Endothelial cell of umbilical vein (primary cell): ENCODE measurements at places on chromosomes 7 and 10. TPM values are rescaled to one million over a fixed set of nuclear protein-coding genes. Genes with fewer than 3 reads are reported as not detected.

DNA sequence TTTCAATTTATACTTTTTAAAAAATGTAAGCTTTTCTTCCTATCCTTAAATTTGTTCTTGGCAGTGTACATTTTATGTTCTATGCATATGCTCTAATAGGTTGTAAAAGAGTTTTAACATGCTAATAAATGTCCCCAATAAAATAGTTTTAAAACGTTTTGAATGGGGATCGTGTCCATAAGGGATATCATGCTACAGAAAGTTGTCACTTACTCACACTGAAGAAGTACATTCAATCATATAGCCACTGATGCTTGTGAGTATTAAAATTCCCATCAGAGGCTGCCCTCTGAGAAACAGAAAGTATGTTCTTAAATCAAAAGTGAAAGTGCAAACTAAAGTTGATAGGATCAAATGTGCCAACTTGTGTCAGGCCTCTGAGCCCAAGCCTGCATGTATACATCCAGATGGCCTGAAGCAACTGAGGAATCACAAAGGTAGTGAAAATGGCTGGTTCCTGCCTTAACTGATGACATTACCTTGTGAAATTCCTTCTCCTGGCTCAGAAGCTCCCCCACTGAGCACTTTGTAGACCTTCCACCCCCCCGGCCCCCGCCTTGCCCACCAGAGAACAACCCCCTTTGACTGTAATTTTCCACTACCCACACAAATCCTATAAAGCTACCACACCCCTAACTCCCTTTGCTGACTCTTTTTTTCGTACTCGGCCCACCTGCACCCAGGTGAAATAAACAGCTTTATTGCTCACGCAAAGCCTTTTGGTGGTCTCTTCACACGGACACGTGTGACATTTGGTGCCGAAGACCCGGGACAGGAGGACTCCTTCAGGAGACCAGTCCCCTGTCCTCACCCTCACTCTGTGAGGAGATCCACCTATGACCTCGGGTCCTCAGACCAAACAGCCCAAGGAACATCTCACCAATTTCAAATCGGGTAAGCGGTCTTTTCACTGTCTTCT is 877 bp upstream of the NOD1 start:
- H3K4me3 ChIP-seq, result peak overlapping the region; percentile 79
- H3K27me3 ChIP-seq, result no peaks in the 10 kb centered on the region
- peaks cover 32% of the 10 kb centered on the region for H3K4me1 ChIP-seq
- H3K36me3 ChIP-seq, result no peaks in the 10 kb centered on the region
- peak; percentile 56 for DNase-seq

DNA sequence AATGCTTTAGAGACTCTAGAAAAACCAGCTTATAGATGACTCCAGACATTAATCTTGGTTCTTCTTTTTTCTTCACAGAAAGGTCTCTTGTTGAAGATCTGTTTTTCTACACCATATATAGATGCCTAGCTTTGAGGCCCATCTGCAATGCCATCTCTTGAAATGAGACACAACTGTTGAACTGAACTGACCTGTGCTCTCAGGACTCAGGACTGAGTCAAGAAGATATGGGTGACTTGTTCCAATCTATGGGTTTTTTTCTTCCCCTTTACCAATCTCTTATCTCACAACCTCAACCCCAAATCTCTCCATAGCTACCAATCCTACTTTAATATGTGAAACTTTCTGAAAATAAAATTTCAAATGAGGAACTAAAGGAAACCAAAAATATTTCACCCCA is 194.7 kb downstream of the SNX13 start:
- H3K4me3 ChIP-seq, result no peak overlapping the region
- H3K27me3 ChIP-seq, result no peaks in the 10 kb centered on the region
- no peak for DNase-seq

- H3K4me1 ChIP-seq, result peaks cover 72% of the 10 kb centered on the region
- peak; percentile 69 for DNase-seq
- H3K27ac ChIP-seq, result peak overlapping the region; percentile 99
- H3K36me3 ChIP-seq, result no peaks in the 10 kb centered on the region
- no peak overlapping the region for H3K4me3 ChIP-seq
These were observed 65.4 kb upstream of the STEAP1B start for GRCh38 chr7:22565315-22565811.

DNA sequence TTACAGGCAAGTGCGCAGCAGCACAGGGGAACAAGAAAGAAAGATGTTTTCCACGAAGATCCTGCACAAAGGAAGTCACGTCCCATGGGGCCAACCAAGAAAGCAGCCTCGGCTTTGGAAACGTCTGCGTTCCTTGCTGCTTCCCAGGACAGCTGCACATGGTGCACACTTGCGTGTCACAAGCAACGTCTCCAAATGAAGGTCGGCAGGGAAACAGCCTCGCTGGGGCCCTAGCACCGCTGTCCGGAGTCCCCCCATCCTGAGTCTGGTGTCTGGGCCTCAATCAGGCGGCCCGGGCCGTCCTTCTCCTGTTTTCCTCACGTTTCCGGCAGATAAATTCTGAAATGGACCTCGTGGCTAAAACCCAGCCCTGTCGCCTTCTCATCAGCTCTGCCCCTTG is 206.2 kb downstream of the DIP2C start:
- H3K4me1 ChIP-seq, result peaks cover 8% of the 10 kb centered on the region
- H3K36me3 ChIP-seq, result no peaks in the 10 kb centered on the region

GRCh38 chr7:68613405-68613804 is 984.9 kb upstream of the AUTS2 start:
- no peaks in the 10 kb centered on the region for H3K4me1 ChIP-seq
- no peak overlapping the region for H3K27ac ChIP-seq
- no peaks in the 10 kb centered on the region for H3K36me3 ChIP-seq
- no peaks in the 10 kb centered on the region for H3K27me3 ChIP-seq
- DNase-seq, result no peak

- no peaks in the 10 kb centered on the region for H3K36me3 ChIP-seq
- no peak overlapping the region for H3K27ac ChIP-seq
- H3K4me1 ChIP-seq, result peaks cover 6% of the 10 kb centered on the region
- H3K27me3 ChIP-seq, result no peaks in the 10 kb centered on the region
These were observed 196.0 kb downstream of the RNLS start for GRCh38 chr10:88386821-88387773.

GRCh38 chr7:115044224-115044623 is 122.3 kb downstream of the MDFIC start:
- H3K27ac ChIP-seq, result no peak overlapping the region
- no peaks in the 10 kb centered on the region for H3K36me3 ChIP-seq
- no peak for DNase-seq
- peaks cover 24% of the 10 kb centered on the region for H3K27me3 ChIP-seq

- no peak overlapping the region for H3K4me3 ChIP-seq
- no peak for DNase-seq
- H3K4me1 ChIP-seq, result no peaks in the 10 kb centered on the region
- no peaks in the 10 kb centered on the region for H3K36me3 ChIP-seq
- no peak overlapping the region for H3K27ac ChIP-seq
These were observed 98.0 kb upstream of the ZNF722 start for GRCh38 chr7:63900394-63901203.

DNA sequence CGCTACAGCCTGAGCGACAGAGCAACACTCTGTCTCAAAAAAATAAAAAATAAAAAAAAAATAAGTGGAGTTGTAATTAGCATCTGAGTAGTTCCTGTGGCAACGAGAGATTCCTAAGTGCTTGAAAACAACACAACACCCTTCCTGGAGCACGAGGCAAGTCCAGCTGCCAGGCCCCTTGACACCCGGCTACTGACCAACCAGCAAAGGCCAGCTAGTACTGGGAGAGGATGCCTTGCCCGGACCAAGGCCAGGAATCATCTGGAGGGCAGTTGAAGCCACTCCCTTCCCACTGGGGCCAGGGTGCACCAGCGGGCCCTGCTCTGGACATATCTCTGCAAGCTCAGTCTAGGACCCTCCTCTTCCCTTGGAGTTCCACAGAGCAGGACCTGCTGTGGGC is 536 bp downstream of the C10orf105 start:
- no peak for DNase-seq
- no peaks in the 10 kb centered on the region for H3K36me3 ChIP-seq
- H3K4me1 ChIP-seq, result no peaks in the 10 kb centered on the region

GRCh38 chr7:158802535-158803366 is 26.6 kb downstream of the ESYT2 start:
- H3K4me1 ChIP-seq, result no peaks in the 10 kb centered on the region
- H3K27ac ChIP-seq, result no peak overlapping the region
- no peaks in the 10 kb centered on the region for H3K27me3 ChIP-seq
- no peak overlapping the region for H3K4me3 ChIP-seq
- no peak for DNase-seq

DNA sequence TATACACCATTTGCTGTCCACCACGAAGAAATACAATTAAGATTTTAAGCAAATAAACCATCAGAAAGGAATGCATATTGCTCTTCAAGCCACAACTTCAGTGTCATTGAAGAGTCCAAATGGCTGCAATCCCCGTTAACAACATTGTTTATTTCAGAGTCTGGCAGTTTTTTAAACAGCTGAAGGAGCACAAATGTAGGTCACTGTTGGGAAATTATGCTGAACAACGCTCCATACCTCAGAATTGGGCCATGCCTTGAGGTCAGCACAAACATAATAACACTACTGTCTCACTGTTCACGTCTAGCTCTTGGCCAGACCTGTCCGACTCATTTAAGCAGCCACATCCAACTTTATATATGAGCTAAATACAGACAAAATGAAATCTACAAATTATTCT is 453.9 kb upstream of the GHITM start:
- no peaks in the 10 kb centered on the region for H3K36me3 ChIP-seq
- DNase-seq, result no peak
- no peak overlapping the region for H3K4me3 ChIP-seq
- H3K27me3 ChIP-seq, result no peaks in the 10 kb centered on the region
- no peak overlapping the region for H3K27ac ChIP-seq
- H3K4me1 ChIP-seq, result no peaks in the 10 kb centered on the region

DNA sequence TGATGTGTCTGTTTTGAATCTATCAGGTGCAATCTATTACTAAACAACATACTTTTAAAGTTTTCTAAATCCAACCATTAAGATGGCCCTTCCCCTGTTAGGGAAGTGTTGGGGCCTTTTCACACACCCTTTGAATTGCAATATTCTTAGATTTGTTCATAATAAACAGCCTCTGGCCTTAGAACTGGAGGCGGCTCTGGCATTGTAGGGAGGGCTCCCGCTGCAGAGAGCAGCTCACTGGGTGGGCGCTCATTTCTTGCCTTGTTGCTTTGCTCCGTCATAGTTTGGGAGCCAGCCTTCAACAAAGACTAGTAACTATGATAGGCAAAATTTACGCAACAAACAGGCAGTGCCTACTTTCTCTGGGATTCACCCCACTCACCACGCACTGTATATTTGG is 4.2 kb upstream of the HOXA10 start:
- H3K36me3 ChIP-seq, result no peaks in the 10 kb centered on the region
- peak overlapping the region; percentile 53 for H3K4me3 ChIP-seq
- H3K27ac ChIP-seq, result peak overlapping the region; percentile 96
- peaks cover 65% of the 10 kb centered on the region for H3K4me1 ChIP-seq

DNA sequence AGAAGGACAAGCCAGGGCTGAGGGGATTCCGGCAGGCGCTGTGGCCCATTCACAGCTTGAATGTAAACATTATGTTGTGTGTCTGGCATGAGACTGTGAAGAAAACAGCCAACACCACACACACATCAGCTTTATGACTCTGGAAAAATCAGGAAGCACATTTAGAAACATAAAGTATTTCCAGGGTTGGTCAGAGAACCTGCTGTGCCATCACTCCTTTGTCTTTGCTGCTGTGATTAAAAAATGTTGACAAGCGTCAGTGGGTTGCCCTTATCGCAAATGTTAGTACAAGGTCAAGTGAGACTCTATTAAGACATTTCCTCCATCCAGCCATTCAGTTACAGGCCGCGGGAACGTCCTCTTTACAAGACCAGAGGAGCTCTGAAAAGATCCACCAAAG is 95.4 kb downstream of the TAX1BP1 start:
- DNase-seq, result peak; percentile 90
- H3K4me1 ChIP-seq, result peaks cover 11% of the 10 kb centered on the region
- H3K36me3 ChIP-seq, result peaks cover 5% of the 10 kb centered on the region
- H3K27me3 ChIP-seq, result no peaks in the 10 kb centered on the region
- peak overlapping the region; percentile 77 for H3K27ac ChIP-seq

- no peak overlapping the region for H3K27ac ChIP-seq
- H3K4me3 ChIP-seq, result no peak overlapping the region
- H3K27me3 ChIP-seq, result no peaks in the 10 kb centered on the region
- H3K4me1 ChIP-seq, result no peaks in the 10 kb centered on the region
- H3K36me3 ChIP-seq, result no peaks in the 10 kb centered on the region
These were observed 82.7 kb upstream of the KLF6 start for GRCh38 chr10:3867454-3868270.

DNA sequence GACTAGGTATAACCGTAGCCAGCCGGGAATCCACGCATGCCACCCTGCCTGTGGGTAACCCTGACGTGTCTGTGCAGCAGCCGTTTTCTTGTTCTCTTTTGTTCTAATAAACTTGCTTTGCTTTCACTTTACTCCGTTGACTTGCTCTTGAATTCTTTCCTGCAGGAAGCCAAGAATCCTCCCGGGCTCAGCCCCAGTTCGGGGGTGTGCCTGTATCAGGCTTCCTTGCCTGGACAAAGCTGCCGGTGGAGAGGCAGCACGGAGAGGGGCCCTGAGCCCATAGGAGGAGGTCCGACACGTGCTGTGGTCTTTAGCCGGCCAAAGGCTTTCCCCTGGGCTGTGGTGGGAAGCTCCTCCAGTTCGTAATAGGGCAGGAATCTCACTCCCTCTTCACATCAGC is 256.5 kb upstream of the PPP2R2D start:
- no peak for DNase-seq
- H3K27me3 ChIP-seq, result no peaks in the 10 kb centered on the region
- H3K27ac ChIP-seq, result no peak overlapping the region
- H3K4me1 ChIP-seq, result no peaks in the 10 kb centered on the region

DNA sequence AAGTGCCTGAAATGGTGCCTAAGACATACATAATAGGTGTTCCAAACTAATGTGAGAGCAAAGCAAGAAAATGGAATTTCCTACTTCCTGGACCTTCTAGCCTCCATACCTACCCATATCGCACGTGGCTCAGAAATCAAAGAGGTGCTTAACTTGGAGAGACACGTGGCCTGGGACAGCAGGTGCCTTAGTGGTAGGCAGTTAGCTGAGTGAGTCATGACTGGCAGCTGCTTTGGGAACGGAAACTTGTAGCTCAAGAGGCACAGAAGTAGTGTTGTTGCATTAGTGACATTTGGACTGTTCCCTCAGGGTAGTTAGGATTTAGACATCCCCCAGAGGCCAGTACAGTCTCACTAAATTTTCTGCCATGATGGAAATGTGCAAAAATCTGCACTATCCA is 12.0 kb upstream of the BMPER start:
- no peak overlapping the region for H3K27ac ChIP-seq
- no peak for DNase-seq
- no peak overlapping the region for H3K4me3 ChIP-seq
- H3K27me3 ChIP-seq, result no peaks in the 10 kb centered on the region
- H3K36me3 ChIP-seq, result no peaks in the 10 kb centered on the region

GRCh38 chr7:86930554-86931307 is 128.7 kb downstream of the ELAPOR2 start:
- H3K27ac ChIP-seq, result no peak overlapping the region
- no peaks in the 10 kb centered on the region for H3K27me3 ChIP-seq
- no peak overlapping the region for H3K4me3 ChIP-seq
- peaks cover 19% of the 10 kb centered on the region for H3K4me1 ChIP-seq

GRCh38 chr7:6495597-6496262 is 48.0 kb upstream of the DAGLB start:
- H3K4me3 ChIP-seq, result no peak overlapping the region
- no peak overlapping the region for H3K27ac ChIP-seq
- H3K27me3 ChIP-seq, result peaks cover 3% of the 10 kb centered on the region
- no peaks in the 10 kb centered on the region for H3K4me1 ChIP-seq
- H3K36me3 ChIP-seq, result no peaks in the 10 kb centered on the region

- no peak for DNase-seq
- no peaks in the 10 kb centered on the region for H3K36me3 ChIP-seq
- no peaks in the 10 kb centered on the region for H3K4me1 ChIP-seq
- no peak overlapping the region for H3K4me3 ChIP-seq
- H3K27me3 ChIP-seq, result no peaks in the 10 kb centered on the region
These were observed 56.9 kb upstream of the AOAH start for GRCh38 chr7:36781011-36781738.

GSTO2 gene
- polyA plus RNA-seq, result 1.4 TPM in 2 replicates

OR2A1 gene
- 0.02 and 0.14 TPM in 2 replicates for polyA plus RNA-seq

KCNMA1 gene
- 0.10 and 0.14 TPM in 2 replicates for polyA plus RNA-seq
